Lower leg skin (tissue), 4 donors: ENCODE measurements at places on chromosomes 3 and 15.

GRCh38 chr15:85396554-85396953 lies 16.2 kb downstream of the AKAP13 start:
- no peak for DNase-seq

DNA sequence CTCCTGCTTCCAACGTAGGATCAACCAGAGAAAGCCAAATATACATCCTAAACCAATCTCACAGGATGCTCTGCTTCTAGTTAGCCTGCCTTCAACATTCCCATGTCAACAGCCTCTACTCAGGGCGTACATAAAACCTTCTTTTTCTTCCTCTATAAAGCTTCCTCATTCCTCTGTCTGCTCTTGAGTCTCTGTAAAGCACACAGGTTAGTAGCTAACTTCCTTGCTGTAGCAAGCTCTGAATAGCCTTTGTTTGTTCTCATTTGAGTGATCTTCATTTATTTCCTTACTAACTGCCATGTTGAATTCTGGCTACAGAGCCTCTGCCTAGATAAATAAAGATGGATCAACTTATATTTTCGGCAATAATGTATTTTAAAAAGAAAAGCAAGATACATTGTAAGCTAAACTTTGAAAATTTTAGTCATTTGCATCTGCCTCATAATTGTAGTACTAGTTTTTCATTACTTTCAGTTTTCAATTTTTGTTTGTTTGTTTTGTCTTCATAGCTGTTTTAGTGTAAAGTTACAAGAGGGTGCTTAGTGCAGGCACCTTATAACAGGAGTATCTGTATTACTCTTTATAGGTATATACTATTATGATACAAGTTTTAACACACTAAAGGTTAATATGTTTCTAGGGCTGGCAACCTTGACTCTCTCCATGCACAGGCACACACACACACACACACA lies 498.2 kb downstream of the PYDC2 start:
- DNase-seq: no peak

GRCh38 chr3:18580268-18580667 lies 155.1 kb upstream of the SATB1 start:
- DNase-seq: no peak

GRCh38 chr3:139557041-139557440 lies 17.5 kb upstream of the RBP1 start:
- no peak for DNase-seq

- DNase-seq: no peak
Measured at GRCh38 chr3:138939561-138940241, 7.2 kb downstream of the FOXL2 start.

DNA sequence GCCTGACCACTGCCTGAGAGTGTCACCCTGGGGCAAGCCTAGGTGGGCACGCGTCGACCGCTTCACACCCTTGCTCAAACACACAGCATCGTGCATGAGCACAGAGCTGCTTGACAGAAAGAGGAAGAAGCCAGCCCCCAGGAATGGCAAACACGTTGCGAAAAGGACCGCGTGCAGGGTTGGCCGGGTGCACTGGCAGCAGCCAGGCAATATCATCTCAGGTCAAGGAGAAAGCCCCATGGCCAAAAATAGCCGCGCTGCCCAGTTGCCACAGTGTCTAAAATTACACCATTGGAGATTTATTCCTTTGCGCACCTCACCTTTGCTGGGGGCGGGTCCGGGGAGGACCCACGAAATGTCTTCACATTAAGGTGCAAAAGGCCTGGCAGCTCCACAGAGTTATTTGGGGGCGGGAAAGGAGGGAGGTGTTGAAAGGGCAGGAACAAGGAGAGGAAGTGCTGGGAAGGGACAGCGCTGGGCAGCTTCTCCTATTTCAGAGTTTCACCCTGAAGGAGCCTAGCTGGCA lies 44.7 kb upstream of the NR2F2 start:
- no peak for DNase-seq

- DNase-seq: no peak
Measured at GRCh38 chr3:66744986-66745385, 244.2 kb upstream of the LRIG1 start.

DNA sequence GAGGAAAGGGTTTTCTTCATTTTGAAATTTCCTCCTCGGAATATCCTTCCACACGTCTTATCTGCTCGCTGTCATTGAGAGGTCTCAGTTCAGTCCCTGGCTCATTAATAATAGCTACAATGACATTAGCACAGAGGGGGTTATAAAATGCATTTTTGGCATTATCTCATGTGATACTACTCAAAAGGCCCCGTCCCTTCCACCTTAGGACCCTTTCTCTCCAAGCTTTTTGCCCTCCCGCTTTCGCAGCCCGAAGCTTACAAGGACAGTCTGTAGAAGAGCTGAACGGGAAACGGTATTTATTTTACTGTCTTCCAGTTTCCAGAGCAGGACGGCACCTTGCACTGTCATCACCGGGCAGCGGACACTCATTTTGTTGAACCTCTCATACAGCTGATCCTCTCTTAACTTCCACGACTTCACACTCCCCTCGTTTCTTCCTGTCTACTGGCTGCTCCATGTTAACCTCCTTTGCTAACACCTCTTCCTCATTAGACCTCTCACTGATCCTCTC lies 5.6 kb upstream of the PLEKHO2 start:
- no peak for DNase-seq

GRCh38 chr15:45187894-45188830 lies at the start of gene SHF:
TSS of gene SHF (minus strand) at chr15:45187966. CDS start at chr15:45187951, 15 bp downstream.
- no peak for DNase-seq
